Amygdala (tissue), 56 donors: ENCODE measurements at places on chromosomes 11 and 22.

DNA sequence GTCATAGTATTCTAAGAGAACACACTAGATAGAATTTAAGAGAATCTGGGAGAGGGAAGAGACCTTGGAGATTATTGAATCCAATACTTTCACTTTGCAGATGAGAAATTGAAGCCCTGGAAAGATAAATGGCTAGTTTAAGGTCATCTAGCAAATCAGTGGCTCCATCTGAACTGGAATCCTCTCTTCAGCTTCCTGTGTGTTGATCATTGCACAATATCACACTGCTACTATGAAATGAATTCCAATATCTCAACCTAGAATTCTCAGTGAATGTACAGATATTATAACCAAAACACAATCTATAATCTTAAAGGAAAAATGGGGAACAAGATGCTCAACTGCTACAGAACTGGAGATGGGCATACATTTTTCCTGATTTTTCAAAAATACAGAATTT is 44.1 kb downstream of the DCUN1D5 start:
- no peak for DNase-seq

- no peak for DNase-seq
Measured at GRCh38 chr11:68661697-68662603, 22.4 kb upstream of the GAL start.

- DNase-seq, result no peak
Measured at GRCh38 chr22:47386812-47387510, 624.5 kb downstream of the TBC1D22A start.

GRCh38 chr11:16612566-16613261 is 125.7 kb upstream of the C11orf58 start:
- DNase-seq, result no peak

DNA sequence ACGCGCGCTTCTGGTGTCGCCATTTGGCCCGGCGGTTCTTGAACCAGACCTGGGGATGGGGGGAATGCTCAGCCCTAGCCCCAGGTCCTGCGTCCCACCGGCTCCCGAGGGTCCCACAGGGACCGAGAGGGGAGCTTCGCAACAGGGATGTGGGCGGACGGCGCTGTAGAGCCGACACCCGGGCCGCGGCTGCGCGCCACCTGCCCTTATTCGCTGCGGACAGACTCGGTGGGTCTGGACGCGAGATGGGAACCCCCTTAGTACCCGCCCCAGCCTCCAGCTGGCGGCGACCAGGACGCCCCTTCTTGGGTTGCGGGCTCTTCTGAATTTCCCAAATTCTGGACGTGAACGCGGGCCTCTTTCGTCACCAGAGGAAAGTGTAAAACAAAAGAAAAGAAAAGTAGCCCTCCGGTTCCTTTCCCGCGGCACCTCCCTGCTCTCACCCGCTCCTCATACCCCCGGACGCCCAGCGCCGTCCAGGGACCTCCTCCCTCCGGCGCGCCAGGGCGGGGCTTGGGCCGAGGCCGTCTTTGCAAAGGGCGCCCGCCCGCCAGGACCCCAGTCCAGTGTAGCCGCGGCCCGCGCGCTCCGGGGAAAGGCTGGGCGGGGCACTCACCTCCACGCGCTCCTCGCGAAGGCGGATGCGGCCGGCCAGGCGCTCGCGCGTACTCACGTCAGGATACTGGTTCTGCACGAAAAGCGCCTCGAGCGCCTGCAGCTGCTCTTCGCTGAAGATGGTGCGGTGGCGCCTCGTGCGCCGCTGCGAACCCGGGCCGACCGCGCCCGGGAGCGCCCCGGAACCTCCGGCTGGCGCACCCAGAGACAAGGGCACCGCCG is 827 bp downstream of the GSC2 start:
- no peak for DNase-seq

DNA sequence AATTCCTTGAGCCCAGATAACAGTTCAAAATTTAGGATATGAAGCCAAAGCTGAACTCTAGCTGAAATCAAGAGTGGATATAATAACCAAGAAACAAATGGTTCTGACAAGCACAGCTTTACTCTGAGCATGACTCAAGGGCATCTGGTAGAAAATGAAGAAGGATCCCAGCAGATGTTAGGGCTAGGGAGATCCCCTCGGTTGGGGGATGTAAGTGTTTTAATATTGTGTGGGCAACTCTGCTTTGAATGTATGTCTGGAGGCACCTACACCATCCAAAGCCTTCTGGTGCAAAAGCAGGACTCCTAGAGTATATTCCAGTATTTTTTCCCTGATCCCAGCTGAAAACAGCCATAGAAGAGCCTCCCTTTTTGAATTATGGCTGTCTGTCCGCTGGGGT is 61.7 kb downstream of the FLI1 start:
- no peak for DNase-seq

GRCh38 chr11:9014826-9015225 is 11.0 kb upstream of the NRIP3 start:
- no peak for DNase-seq

GRCh38 chr22:47297261-47298016 is 535.0 kb downstream of the TBC1D22A start:
- DNase-seq, result no peak

DNA sequence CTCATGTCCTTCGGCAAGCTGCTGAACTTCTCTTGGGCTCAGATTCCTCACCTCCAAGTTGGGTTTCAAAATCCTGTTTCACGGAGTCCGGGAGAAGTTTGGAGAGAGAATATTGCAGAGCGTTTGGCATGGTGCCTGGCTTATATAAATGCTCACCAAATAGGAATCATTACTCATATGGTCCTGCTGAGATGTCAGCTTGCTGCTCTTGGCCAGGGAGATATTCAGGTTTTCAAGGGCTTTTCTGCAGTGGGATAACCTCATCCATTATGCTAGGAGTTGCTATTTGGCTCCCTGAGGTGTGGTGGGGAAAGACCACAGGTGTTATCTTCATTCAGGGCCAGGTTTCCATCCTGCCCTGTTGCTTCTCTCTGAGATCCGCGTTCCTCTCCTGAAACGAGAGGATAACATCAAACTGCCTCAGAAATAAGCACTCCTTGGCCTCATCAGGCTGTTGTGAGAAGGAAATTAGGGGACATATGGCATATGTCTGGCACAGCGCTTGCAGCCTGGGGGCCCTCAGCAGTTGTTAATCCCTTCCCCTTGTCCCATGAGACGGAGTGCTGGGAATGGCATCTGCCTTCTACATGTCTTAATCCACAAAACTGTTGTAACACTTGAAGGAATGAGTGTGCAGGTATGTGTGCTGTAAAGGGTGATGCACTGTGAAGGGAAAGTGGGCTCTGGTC is 29.9 kb upstream of the ACER3 start:
- no peak for DNase-seq

DNA sequence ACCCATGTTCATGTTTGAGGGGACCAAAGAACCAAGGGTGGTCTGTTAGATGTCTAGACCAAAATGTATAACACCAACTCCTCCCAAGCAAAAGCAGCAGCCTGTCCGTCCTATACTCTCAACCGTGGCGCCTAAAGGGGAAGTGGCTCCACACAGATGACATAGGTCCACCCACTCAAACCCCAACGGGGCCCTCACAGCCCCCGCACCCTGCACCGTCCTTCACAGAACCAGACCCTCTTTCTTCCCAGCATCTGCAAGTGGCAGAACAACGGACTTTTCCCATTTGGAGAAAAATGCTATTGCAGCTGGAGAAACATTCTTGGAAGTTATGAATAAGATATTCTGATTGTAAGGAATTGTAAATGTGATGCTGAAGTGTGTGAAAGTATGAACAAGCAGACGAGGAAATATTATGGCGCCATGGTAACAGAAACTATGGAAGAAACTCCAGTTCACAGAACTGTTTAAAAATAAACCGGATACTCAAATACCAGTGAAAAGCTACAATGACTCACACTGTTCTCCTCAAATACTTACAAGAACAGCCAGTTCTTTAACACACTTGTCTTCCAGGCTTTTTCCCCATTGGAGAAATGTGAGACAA is 76.5 kb upstream of the ARFGAP3 start:
- DNase-seq, result no peak

- peak; percentile 39 for DNase-seq
Measured at GRCh38 chr11:10413268-10413667, 41.8 kb upstream of the AMPD3 start.

DNA sequence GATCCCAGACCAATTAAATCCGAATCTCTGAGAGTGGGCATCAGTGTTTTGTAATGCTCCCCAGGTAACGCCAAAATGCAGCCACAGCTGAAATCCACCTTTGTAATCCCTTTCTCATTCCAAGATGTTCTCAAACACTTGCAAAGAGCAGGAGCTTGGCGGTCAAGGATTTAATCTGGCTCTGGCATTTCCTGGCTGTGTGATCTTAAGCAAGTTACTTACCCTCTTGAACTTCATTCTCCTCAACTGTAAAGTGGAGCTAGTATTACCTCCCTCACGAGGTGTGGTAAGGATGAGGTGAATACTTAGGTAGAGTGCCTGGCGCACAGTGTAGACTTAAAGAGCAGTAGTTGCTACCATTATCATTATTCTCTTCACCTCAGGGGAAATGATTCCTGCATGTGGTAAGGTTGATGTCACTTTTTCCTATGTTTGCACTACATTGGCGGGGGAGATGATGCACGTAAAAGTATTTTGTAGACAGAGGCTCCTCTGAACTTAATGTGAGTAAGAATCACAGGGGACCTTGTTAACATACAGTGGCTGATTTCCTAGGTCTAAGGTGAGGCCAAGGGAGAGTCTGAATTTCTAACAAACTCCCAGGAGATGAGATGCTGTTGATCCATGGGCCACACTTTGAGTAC is 210.4 kb upstream of the PITPNB start:
- no peak for DNase-seq

DNA sequence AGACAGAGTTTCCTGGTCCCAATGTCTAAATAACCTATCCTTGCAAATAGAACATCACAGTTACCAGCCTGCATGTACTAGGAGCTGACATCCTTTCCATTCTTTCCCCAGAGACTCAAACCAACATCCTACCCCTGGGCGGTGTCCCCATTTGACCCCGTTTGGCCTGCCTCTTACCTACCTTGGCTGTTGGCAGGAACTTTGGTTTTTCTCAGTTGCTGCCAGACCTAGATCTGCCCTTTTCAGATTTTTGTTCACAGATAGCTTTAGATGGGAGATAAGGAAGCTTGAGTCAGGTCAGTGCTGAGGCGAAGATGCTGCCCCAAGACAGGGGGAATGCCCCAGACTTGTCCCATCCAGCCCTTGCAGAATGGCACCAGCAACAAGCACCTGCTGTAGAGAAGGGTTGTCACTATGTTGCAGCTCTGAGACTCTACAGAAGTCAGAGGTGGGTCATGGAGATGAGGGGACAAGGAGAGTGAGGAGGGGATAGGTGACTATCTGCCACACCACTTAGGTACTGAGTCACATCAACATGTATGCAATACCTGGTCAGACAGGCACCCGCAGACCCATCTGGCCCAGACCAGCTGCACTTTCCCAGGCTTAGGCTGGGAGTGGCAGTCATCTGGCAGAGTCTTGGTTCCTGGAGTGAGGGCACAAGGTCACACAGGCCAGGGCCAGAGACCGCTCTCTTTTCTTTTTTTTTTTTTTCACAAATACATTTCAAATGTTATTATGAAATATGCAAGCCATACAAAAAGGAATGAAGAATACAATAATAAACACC is 61.5 kb upstream of the POU2AF1 start:
- no peak for DNase-seq

GRCh38 chr11:17387811-17388210 is 648 bp downstream of the KCNJ11 start:
- DNase-seq, result no peak

- DNase-seq, result no peak
Measured at GRCh38 chr22:46674367-46674781, 54.2 kb downstream of the GRAMD4 start.

DNA sequence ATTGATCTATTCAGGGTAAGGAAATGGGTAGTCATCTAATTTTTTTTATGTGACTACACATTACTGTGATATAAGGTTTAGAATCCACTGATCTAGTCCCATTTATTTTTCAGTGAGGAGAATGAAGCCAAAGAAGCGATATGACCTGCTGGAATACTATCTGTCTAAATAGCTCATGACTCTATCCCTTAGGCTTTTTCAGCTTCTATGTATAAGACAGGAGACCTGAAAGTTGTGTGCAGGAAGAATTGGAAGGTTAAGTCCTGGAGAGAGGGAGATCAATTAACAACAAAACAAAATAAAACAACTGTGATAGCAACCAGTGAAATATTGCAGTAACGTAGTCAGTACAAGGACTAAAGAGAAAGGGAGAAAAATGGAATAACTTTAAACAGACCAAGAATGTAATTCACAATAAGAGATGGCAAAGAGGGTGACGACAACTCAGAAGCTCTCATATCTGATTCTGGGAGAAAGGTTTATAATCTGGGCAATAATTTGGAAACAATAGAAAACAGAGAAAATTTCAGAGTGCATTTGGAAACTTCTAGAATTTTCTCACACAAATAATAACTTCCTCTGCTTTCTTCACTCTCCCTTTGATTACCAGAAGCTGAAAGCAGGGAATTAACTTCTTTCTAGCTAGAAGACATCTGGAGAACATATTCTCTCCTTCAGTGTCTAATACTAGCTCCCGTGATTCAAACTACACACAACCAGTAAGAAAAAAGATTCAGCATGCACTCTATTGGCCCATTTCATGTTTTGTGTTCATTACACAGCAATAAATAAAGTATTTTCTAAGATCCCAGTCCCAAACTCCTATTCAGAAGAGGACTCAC is 19.2 kb upstream of the CASP12 start:
- no peak for DNase-seq

- DNase-seq, result no peak
Measured at GRCh38 chr22:44862981-44863860, 110.8 kb downstream of the ARHGAP8 start.

DNA sequence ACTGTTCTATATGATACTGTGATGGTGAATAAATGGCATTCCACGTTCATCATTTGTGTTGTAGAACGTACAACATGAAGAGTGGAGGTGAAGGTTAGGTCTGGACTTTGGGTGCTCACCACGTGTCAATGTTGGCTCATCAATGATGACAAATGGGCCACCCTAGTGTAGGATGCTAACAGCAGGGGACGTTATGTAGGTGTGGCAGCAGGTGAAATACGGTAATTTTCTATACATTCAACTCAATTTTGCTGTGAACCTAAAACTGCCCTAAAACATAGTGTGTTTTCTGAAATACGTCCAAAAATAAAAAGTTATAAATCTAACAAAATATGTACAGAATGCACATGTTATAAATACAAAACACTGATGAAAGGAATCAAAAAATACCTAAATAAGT is 6.2 kb downstream of the KRTAP5-6 start:
- no peak for DNase-seq

- no peak for DNase-seq
Measured at GRCh38 chr11:73520353-73521061, 77.4 kb downstream of the FAM168A start.

DNA sequence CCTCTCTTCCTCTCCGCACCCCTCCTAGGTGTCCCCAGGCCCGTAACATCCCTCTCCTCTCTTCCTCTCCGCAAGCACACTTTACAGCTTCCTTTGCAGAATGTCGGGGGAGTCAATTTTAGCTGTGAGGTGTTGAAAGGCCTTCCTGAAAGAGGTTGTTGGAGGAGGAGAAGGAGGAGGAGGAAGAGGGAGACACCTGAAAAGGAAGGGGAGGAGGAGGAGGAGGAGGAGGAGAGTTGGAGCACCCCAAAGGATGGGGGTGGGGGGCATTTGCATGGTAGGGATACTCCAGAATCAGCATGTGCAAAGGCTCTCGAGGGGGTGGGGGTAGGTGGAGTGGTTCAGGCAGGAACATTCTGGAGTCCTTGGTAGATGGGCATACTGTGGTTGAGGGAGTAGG is 1045.1 kb downstream of the TBC1D22A start:
- DNase-seq, result no peak
